Panc1 (cell line): ENCODE measurements at places on chromosomes 5 and 9. TPM values are rescaled to one million over a fixed set of nuclear protein-coding genes. Genes with fewer than 3 reads are reported as not detected.
A peak's percentile ranks its signal among the peaks of the same experiment; 100 is the strongest.

ERAP2 gene
- 15.5 TPM for total RNA-seq

DNA sequence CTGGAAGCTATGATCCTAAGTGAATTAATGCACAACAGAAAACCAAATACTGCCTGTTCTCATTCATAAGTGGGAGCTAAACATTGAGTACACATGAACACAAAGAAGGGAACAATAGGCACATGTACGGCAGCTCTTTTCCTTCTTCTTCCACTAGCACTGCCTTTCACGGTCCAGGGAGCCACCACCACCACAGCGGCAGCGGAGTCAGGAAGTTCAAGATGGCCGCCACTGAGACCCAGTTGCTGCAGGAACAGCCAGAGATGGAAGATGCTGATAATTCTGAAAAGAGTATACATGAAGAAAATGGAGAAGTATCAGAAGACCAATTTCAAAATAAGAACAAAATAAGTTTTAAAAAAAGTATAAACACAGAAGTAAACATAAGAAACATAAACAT is 39.5 kb upstream of the TNFSF15 start:
- no peak overlapping the region for H3K27ac ChIP-seq
- no peaks in the 10 kb centered on the region for H3K4me1 ChIP-seq
- H3K4me3 ChIP-seq: no peak overlapping the region
- DNase-seq: no peak
- no peaks in the 10 kb centered on the region for H3K27me3 ChIP-seq

DNA sequence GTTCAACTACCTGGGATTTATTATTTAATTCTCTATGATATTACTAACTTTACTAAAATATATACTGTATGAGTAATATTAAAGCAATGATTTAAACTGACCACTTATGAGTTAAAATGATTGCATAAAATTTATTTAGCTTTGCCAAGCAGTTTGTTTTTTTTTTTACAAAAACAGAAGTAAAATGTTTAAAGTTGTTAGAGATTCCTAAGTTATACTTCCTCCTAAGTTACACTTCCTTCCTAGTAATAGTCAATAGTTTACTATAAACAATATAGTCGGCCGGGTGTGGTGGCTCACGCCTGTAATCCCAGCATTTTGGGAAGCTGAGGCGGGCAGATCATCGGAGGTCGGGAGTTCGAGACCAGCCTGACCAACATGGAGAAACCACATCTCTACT is 23.7 kb upstream of the LRRC19 start:
- no peaks in the 10 kb centered on the region for H3K27me3 ChIP-seq
- no peaks in the 10 kb centered on the region; the same call in 1 of the 2 replicates for H3K36me3 ChIP-seq
- H3K27ac ChIP-seq: no peak overlapping the region
- H3K4me3 ChIP-seq: no peak overlapping the region
- no peaks in the 10 kb centered on the region for H3K4me1 ChIP-seq

GRCh38 chr9:87149799-87150198 is 202.5 kb upstream of the GAS1 start:
- no peak overlapping the region for H3K4me3 ChIP-seq
- no peaks in the 10 kb centered on the region for H3K36me3 ChIP-seq
- DNase-seq: no peak
- no peaks in the 10 kb centered on the region for H3K27me3 ChIP-seq
- H3K4me1 ChIP-seq: no peaks in the 10 kb centered on the region
- no peak overlapping the region for H3K27ac ChIP-seq

DNA sequence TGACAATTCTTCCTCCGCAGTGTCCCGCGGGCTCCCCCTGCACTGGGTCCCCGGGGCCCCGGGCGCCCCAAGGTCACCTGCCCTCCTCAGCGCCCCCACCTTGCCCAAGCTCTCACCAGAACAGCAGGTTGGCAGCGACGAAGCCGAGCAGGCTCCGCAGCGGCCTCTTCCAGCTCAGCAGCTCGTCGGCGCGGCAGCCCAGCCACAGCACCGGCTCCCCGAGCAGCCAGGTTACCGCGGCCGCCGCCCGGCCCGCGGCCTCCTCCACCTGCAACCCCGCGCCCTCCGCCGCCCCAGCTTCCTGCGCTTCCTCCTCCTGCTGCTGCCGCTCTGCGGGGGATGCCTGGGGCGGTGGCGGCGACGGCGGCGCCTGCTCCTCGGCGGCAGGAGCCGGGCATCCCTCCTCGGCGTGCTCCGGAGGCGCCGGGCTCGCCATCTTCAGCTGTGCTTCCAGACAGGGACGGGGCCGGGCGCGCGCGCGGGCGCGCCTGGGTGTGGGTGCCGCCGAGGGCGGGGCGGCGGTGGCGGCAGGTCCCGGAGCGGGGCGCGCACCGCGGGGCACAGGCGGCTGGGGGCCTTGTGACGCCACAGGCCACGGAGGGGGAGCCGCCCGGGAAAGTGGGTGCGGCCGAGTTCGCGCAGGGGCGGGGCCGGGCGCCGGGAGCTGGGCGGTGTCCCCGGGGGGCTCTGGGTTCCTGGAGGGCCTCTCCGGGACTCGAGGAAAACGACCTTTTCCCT is at the start of gene RETREG1:
Gene RETREG1, minus strand, starts transcription at position 462 of the 738 bp plus-strand sequence. Its CDS starts 26 bp downstream, at position 436.
- H3K36me3 ChIP-seq: no peaks in the 10 kb centered on the region; the same call in 1 of the 2 replicates
- DNase-seq: no peak
- H3K4me3 ChIP-seq: peak within 1 kb of the TSS; percentile 55
- H3K27ac ChIP-seq: no peak within 1 kb of the TSS
- 0 out of 2 replicates have a peak, but pooled peaks cover 4% of the 10 kb centered on the region for H3K4me1 ChIP-seq
- peaks cover 12% of the 10 kb centered on the region for H3K27me3 ChIP-seq
